Activated T-cell treated with anti-CD3 and anti-CD28 coated beads for 24 hours (primary cell): ENCODE measurements at places on chromosomes 1 and 21.
A peak's percentile ranks its signal among the peaks of the same experiment; 100 is the strongest.

DNA sequence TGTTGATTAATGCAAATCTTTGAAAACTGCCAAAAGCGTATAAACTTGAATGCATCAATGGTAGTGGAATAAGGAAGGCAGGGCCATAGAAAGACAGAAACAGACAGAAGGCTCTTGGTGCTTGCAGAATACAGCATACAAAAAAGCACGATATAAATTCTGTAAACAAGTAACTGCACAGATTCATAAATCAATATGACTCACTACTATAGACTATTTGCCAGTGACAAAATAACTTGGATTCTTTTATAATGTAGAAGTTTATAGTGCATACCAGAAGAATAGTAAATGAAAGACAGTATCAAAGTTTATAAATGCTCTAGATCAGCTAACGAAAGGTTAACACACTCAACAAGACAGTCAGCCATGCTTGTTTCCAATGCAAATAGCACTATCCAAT is 349.6 kb downstream of the PTBP2 start:
- DNase-seq, result no peak

- no peak for DNase-seq
Observed at GRCh38 chr1:57311006-57311405, 112.9 kb downstream of the DAB1 start.

- no peak for DNase-seq
Observed at GRCh38 chr1:50851034-50851433, 109.0 kb downstream of the FAF1 start.

DNA sequence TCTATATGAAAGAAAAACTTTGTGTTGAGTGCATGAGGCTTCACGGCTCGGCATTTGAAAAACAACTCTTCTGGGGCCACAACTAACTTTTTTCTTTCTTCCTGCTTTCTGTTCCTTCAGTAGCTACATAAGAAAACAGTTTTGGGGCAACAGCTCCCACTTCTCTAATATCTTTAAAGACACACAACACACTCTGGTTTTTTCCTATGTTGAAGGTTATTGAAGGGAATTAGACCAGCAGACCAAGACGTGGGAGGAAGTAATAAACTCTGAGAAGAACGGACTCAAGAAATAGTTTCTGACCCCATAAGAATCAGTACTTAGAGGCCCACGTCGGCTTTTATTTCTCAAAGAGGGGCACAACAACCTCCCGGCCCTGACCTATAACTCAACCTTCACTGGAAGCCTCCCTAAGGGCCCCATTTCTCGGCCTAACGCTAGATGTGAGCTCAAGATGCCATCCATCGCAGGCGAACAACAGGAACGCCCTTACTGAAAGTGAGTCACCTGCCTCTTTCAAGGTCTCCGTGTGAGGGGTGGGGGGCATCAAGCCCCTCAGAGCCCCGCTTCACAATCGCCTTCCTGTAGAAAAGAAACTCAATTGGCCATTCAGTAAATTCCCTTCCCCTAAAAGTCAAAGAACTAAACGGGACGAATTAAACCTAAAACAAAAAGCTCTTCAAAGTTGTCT is 844 bp downstream of the ZMYM6 start:
- DNase-seq, result peak; percentile 39

DNA sequence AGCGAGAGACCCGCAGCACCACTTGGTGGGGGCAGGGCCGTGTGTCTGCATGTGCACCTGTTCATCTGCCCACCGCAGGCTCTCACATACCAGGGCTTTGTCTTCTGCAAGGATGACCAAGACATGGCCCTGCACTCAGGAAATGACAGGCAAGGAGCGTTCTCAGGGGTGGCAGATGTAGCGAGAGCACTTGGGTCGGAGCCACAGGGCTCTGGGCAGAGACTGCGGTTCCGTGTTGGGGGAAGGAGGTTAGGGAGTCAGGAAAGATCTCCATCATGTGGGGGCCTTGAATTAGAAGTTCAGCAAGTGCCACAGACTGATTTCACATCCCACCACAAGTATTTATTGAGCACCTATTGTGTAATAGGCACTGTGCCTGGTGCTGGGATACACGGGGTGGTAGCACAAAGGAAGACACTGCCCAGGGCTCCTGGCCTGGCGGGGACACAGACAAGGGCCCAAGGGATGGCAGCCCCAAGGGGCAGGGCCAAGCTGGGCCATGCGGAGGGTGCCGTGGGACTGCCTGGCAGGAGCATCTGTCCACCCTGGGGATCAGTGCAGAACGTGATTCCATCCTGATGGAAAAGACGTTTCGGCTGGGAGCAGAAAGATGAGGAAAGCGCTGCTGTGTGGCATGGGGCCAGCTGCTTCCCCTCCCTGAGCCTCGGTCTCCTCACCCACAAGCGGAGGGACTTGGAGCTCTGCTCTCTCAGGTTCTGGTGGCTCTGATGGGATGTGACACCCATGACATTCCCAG is 11.4 kb upstream of the SPSB1 start:
- no peak for DNase-seq

- no peak for DNase-seq
Observed at GRCh38 chr1:16617778-16618580, 4.6 kb upstream of the NBPF1 start.

DNA sequence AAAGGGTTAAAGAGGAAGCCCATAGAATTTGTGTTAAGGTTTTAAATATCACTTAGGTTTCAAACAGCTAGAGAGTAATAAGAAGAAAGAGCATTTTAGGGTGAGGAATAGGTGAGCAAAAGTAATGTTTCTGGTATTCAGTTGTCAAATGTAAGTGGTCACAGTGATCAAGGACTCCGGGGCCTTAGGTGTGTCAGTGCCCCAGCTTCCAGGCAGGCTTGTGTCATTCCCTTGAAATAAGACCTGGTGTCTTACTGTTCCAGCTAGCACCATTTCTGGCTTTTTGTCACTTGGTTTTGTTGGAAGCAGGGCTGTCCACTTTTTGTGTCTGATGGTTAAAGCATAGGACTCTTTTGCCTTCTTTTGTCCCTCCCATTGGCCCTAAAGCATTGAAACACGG is 69.6 kb downstream of the DYRK1A start:
- DNase-seq, result no peak

GRCh38 chr1:118243269-118243668 is 58.2 kb upstream of the SPAG17 start:
- DNase-seq, result no peak

- DNase-seq, result no peak
Observed at GRCh38 chr1:195714248-195714647, 894.0 kb downstream of the KCNT2 start.

- DNase-seq, result no peak
Observed at GRCh38 chr1:18666317-18666920, 35.8 kb downstream of the PAX7 start.

DNA sequence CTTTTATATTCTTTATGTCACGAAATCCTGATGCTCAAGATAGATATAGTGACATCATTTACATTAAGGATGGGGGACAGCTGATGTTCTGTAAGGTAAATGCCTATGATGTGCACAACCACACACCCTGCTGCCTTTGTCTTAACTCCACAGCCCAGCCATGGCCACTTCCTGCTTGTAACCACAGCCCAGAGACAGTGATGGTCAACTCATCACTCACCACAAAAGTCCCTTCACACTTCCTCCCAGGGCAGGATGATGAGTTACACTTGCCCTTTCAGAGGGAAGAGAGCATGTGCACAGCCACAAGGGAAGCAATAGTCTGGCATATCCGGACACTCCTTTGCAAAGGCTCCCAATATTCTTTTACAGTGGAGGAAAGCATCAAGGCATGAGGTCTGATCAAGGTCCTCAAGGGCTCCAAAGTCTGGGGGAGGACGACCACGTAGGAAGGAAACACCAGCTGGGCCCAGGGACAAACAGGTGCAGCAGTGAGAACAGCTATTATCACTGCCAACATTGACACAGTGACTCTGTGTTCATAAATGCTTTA is 53.8 kb downstream of the PLPP3 start:
- no peak for DNase-seq

- no peak for DNase-seq
Observed at GRCh38 chr1:231162970-231163829, 1.3 kb downstream of the TRIM67 start.

DNA sequence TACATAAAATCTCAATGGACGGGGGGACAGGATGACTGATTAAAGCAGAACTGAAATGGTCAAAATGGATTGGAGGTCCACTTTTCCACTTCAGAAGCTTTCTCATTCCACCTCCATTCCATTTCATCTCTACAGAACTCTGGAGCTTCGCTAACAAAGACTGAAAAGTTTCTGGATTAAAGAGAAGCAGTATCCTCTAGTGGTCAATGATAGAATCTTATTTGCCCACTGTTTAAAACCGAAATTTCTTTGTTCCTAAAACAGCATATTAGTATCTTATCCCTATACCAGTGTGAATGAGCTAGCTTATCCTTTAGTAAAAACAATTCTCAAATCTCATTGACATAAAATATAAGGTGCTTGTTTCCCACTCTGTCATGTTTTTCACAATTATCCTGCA is 890.6 kb downstream of the KCNT2 start:
- DNase-seq, result no peak

DNA sequence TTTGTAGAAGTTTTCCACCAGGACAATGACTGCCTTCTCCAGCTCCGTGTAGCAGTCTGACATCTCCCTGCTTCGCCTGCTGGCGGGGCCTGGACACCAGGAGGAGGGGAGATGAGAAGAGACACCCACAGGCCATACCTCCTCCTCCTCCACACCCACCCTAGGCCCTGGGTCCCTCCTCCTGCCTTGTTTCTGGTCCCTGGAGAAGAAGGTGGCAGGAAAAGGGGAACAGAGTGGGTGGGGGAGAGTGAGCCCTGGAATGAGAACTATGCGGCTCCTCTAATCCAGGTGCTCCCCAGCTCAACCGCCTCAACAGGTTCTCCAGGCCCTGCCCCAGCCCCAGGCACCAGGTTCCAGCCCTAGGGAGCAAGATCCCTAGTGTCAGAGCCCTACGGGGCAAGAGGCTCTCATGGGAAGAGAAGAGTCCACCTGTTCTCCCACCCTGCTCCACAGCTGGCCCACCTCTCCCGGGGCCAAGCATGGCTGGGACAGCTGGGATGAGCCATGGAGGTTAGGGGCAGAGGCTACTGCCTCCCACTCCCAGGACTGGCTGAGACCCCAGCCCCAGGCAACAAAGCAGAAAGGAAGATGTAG is 4.8 kb downstream of the S100A16 start:
- DNase-seq, result no peak

- no peak for DNase-seq
Observed at GRCh38 chr1:76867342-76868130, at the start of gene ST6GALNAC5. TSS of gene ST6GALNAC5 (plus strand) at chr1:76867480.

GRCh38 chr1:117803318-117803717 is 126.1 kb downstream of the GDAP2 start:
- DNase-seq, result no peak

DNA sequence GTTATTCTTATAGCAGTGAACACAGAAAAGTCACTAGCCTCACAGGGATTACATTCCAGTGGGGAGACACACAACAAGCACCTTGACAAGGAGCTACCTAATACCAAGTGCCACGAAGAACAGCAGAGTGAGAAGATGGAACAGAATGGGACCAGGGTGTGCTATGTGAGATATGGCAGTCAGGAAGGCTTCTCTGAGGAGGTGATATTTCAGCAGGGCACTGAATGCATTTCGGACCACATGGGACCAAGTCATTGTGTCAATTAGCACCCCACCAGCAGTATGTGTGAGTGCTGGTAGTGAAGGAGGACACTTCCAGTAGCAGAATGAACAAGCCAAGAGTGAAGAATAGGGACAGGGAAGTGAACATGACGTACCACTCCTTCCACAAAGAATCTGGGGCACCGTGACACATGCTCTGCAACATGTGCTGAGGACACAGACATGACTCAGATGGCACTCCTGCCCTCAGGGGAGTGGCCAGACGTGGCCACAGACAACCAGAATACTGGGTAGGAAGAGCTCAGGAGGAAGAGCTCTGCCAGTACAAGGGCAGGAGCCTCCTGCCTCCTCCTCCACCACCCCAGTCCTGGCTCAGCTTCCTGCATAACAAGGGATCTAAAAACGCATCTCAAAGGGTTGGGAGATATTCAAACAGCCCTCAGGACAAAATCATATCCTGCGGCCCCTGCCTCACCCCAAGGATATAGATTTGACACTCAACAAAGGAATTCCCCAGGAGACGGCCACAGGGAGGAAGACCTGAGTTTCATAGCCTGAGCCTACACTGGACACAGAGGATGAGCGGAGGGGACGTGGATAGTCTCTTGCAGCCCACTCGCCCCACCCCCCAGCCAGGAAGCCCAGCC is 102.5 kb downstream of the TRABD2B start:
- no peak for DNase-seq

DNA sequence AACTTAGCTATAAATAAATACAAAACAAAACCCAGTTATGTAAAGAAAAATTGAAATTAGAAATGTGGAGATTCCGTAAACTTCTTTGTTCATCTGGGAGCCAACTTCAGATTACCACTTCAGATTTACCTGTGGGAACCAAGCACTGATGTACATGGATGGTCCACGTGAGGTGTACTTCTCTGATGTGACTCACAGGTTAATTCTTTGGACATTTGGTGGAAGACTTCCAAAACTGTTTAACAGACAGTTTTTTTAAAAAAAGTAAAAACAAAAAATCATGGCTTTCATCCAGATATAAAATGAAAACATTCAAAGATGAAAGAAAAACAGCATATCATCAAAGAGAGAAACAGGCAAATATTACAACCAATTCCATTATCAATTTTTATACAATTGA is 92.0 kb downstream of the MAST2 start:
- DNase-seq, result no peak

- no peak for DNase-seq
Observed at GRCh38 chr1:192545896-192546521, 29.6 kb upstream of the RGS1 start.

DNA sequence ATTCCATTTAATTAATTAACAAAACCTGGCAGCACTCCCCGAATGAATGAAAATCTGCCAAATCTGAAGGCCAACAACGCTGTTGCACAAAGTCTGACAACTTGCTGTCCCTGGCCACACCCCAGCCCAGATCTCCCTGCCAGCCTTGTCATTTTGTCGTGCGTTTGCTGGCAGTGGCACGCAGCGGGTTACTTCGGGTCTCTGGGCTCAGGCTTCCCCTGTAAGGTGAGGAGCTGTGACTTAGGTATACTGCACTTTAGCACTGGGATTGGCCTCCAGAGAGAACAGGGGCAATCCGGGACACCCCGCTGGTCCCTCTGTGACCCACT is 34.3 kb upstream of the SIM2 start:
- DNase-seq, result no peak

GRCh38 chr21:28025111-28025510 is 967.6 kb downstream of the LTN1 start:
- no peak for DNase-seq

GRCh38 chr1:87869567-87869966 is 540.9 kb downstream of the LMO4 start:
- DNase-seq, result no peak

- DNase-seq, result no peak
Observed at GRCh38 chr1:88462488-88463261, 221.4 kb upstream of the PKN2 start.

- DNase-seq, result no peak
Observed at GRCh38 chr21:40208206-40208947, 341.1 kb downstream of the PCP4 start.

- no peak for DNase-seq
Observed at GRCh38 chr1:29808141-29808995, 572.0 kb downstream of the PTPRU start.

DNA sequence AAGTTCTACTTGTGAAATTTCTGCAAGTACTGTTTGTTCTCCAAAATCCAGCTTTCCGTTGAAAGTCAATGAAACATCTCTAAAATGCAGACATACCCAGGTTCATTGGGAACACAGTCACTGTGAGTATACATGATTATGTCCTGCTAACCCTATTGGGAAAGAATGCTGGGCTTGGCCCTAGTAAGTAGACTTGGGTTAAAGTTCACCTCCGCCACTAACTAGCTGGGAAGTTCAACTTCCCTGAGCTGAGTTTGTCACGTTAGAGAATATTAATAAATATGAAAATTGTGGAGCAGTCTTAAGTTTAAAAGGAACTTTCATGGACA is 10.5 kb upstream of the PGD start:
- no peak for DNase-seq

GRCh38 chr1:111474106-111474505 is 322 bp downstream of the C1orf162 start:
- no peak for DNase-seq
